ENCODE measurements at places on chromosomes 13 and 19.

GRCh38 chr19:14830702-14831101, 4.3 kb downstream of the OR7A5 start:
- DNase-seq, result no peak

DNA sequence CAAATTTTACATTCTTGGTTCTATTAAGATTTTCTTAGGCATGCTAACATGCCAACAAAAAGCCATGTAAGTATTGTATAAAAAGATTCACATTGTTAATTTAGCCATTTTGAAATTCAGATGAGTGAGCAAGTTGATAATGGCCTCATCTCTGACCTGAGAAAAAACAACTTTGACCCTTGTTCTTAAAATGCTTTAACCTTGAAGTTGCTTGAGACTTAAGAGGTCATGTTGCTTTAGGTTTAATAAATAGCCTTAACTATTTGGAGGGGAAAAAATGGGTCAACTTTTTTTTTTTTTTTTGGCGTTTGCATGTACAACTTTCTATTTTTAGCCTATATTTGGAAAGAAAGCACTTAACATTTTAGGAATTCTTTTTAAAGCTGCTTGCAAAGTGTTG, 6.0 kb downstream of the MIR17HG start:
- DNase-seq, result no peak

DNA sequence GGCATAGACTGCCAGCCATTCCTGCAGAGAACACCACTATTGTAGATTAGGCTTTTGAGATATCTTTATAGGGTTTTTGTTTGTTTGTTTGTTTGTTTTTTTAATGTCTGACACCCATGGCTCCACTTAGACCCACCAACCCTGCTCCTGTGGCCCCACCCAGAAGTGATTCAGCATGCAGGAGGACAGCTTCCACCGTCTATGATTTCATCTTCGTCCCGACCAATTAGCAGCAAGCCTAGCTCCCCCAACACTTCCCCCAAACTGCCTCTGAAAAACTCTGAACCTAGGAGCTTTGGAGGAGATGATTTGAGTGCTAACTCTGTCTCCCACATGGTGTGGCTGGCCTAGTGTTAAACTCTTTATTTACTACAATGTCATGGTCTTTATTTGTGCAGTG, 108.3 kb upstream of the RXFP2 start:
- DNase-seq, result no peak

- DNase-seq, result no peak
Observed at GRCh38 chr19:17654993-17655392, 33.2 kb downstream of the UNC13A start.

- DNase-seq, result peak; percentile 88
Observed at GRCh38 chr19:28289295-28290063, 923.5 kb downstream of the UQCRFS1 start.

DNA sequence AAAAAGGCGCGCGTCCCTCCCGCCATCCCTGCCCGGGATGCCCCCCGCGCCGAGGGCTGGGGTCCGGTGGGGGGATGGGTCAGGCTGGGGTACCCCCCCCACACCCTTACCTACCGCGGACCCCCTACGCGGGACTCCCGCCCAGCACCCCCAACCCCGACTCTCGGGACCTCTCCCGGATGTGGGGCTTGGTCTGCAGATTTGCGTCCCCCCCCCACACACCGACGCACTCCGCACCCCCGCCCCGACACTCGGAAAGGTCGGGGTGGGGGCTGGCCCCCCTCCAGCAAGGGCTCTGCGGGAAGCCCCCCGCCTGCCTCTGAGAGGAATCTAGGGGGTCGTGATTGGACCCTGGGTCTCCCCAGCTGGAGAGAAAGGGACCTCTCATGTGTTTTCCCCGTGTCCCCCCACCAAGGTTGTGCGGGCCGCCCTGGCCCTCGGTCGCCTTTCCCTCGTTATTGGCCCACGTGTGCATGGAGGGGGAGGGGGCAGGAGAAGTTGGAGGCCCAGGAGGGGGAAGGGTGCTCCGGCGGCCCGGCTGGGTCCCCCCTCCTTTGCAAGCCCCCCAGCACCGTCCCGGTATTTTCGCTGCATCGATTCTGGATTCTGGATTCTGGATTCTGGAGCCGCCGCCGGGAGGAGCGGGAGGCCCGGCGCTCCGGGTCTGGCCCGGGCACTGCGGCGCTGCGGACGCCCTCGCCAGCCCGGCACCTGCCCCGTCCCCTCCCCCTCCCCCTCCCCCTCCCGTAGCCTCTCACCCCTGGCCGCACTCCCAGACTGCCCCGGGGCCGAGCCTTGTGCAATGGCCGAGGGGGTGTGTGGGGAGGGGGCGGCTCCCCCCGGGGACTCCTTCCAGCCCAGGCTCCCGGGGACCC, 607 bp downstream of the NFIC start:
- no peak for DNase-seq

DNA sequence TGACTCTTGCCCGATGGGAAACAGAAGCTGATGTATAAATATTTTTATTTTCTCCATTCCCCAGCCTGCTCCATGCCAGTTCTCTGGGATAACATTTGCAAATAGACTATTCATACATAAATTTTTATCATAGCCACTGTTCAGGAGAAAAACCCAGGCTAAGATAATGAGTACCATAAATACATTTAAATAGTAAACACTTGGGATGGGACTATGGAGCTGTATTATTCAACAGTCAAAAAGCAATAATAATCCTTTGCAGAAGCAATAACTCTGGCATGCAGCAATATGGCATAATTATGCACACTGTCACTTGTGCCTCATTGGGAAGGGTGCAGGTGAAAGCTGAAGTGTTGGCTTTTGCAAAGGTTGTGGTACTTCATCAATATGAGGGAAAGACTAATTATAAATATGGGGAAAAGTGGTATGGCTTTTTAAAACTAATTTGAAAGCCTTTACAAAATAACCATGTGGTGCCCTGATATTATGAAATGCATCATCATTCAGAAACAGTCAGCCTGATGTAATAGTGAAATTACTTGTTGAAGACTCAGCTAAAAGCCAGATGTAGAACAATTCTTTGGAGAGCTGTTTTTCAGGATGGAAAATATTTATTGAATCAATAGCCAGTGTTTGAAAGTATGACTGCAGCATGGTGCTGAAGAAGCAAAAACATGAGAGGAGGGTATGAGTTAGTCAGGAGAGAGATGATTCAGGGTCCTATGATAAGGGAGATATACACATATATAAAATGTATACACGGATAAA, 2476.7 kb downstream of the PCDH9 start:
- no peak for DNase-seq

GRCh38 chr13:69761581-69761980, 346.0 kb upstream of the ATXN8OS start:
- DNase-seq, result no peak

- no peak for DNase-seq
Observed at GRCh38 chr19:35134601-35135242, at the start of gene LGI4. LGI4 (minus strand) TSS chr19:35135059; CDS start chr19:35134680, 379 bp downstream.

DNA sequence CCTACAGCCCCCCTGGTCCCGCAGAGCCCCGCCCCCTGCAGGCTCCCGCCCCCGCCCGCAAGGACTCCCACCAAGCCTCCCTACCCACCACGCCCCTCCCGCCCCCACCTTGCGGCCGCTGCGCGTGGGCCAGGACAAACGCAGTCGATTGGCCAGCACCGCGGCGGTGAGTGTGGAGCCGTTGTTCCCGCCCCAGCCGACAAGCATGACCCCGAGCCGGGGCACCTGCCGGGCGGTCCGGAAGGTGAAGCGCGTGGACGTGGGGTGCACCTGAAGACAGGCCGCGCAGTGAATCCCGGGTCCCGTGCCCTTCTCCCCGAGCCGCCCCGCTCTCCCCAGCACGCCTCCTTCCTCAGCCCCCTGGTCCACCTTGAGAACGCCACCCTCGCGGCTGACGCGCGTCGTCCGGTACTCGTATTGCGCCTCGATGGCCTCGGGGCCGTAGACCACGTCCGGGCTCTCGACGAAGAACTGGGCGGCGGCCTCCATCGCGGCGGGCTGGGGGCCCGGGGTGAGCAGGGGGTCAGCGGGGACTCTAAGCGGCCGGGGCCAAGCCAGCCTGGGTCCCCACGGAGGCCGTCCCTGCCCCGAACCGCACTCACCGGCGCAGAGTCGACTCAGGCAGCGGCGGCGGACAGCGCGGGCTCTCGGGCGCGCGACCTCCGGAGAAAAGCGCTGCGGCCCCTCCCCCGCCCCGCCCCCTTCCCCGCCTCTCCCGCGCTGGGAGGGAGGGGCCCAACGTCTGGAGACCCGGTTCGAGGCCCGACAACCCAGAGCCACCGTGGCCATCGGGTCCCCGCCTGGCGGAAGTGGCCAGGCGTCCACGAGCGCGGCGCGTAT, at the start of gene ISYNA1:
Gene ISYNA1, minus strand, starts transcription at position 643 of the 840 bp plus-strand sequence. Its CDS starts 154 bp downstream, at position 489.
- peak; percentile 33 for DNase-seq

DNA sequence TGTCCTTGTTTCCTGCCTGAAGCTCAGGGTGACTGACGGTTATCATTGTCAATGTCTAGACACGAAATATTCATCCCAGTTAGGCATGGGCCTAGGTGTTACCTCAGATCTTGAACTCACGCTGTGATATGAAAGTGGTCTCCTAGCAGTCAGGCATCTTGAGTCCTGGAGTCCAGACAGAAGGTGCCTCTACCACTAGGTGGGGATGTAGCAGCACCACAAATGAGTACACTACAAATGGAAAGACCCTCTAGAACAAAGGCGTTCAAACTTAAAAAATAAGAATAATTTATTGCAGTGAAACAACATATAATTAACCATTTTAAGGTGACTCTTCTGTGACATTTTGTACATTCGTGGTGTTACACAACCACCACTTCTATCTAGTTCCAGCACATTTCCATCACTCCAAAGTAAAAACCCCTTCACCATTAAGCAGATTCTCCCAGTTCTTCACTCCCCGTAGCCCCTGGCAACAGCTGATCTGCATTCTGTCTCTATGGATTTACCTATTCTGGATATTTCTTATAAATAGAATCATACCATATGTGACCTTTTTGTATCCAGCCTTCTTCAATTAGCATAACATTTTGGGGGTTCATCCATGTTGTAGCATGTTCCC, 11.9 kb upstream of the FRY start:
- peak; percentile 15 for DNase-seq

GRCh38 chr19:2425622-2426581, 1.5 kb downstream of the TIMM13 start:
- no peak for DNase-seq

GRCh38 chr13:44710576-44710975, 134.4 kb upstream of the TSC22D1 start:
- no peak for DNase-seq

DNA sequence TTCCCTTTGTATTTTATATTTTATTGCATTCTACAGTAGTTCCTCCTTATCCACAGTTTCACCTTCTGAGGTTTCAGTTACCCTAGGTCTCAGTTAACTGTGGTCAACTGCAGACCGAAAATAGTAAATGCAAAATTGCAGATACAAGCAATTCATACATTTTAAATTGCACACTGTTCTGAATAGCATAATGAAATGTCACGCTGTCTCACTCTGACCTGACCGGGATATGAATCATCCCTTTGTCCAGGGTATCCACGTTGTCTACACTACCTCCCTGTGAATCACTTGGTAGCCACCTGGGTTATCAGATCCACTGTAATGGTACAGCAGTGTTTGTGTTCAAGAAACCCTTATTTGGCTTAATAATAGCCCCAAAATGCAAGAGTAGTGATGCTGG, 325.0 kb downstream of the DNAJC15 start:
- DNase-seq, result no peak

GRCh38 chr13:40895227-40896184, 106.1 kb downstream of the SLC25A15 start:
- no peak for DNase-seq

GRCh38 chr13:74726206-74726605, 592.0 kb upstream of the KLF12 start:
- no peak for DNase-seq

- DNase-seq, result no peak
Observed at GRCh38 chr13:26299168-26299750, 45.3 kb downstream of the CDK8 start.

DNA sequence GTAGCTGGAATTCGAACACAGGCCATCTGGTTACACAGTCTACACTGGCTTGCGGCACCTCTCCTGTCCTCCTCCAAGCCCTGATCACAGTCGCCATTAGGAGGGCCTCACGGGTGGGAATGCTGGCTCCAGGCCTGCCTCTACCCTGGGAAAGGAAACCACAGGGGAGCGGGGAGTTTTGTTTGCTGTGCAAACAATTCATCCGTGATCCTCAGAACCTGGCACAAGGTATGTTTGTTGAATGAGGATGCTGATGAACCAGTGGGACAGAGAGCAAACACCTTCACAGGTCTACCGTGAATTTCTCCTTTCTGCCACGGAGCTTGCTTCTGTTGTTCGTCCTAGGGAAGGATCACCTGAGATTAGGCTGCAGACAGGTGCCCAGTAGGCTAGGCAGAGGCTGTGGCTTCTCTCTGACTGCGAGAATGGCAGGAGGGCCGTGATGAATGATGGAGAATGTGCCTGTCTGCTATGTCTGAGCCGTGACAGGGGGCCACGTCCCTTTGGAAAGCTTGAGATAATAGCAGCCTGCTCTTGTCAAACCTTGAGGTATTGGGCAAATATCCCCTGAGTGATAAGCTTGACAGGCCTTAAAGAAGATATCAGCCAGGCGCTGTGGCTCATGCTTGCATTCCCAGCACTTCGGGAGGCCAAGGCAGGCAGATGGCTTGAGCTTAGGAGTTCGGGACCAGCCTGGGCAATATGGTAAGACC, 36.7 kb downstream of the PIN1 start:
- DNase-seq, result peak; percentile 40

- no peak for DNase-seq
Observed at GRCh38 chr13:77372275-77372674, 45.4 kb upstream of the MYCBP2 start.

GRCh38 chr19:47157431-47158321, 27.0 kb downstream of the SAE1 start:
- no peak for DNase-seq

DNA sequence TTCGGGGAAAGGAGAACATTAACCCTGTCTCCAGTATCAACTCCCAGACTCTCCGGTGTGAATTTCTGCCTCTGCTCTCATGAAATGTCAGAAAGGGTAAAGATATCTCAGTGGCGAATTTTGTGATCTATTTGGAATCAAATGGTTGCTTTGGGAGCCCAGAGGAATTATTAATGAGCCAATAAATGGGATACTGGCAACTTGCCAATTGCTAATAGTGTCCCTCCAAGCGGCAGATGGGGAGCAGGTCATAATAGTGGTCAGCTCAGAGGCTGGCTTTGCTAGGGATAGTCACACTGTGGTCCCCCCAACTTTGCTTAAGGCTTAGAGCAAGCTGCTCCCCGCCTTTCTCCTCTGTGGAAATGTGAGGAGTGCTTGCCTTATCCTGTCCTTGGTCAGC, 176.1 kb upstream of the KL start:
- DNase-seq, result no peak

DNA sequence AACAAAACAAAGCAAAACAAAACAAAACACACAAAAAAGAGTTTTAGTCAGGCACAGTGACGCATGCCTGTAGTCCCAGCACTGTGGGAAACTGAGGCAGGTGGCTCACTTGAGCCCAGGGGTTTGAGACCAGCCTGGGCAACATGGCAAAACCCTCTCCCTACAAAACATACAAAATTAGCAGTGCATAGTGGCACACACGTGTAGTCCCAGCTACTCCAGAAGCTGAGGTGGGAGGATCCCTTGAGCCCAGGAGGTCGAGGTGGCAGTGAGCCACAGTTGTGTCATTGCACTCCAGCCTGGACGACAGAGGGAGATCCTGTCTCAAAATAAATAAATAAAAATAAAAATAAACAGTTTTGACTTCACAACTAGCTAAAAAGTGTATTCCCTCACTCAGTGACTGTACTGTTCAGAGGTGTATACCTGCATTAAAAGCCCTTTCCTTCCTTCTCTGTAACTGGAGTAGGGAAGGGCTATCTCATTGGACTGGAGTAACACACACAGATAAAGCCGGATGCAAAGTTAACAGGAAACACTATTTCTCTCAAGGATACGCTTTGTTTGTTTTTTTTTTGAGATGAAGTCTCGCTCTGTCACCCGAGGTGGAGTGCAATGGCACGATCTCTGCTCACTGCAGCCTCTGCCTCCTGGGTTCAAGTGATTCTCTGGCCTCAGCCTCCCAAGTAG, 3.7 kb upstream of the BAX start:
- DNase-seq, result no peak
